Pulmonary artery endothelial cell (primary cell): ENCODE measurements at places on chromosomes 3 and 15. TPM values are rescaled to one million over a fixed set of nuclear protein-coding genes. Genes with fewer than 3 reads are reported as not detected.

LIPC gene
- 0.04 and 0.13 TPM in 2 replicates for total RNA-seq

ACAN gene
- total RNA-seq = under 0.01 TPM in 1 of 2 replicates, not detected in the other

FILIP1L gene
- 21.6 and 35.6 TPM in 2 replicates for total RNA-seq

CCDC33 gene
- not detected in 2 replicates for total RNA-seq

CCR5 gene
- total RNA-seq = not detected in 2 replicates

SOX14 gene
- total RNA-seq = not detected in 2 replicates

C3orf49 gene
- not detected in 2 replicates for total RNA-seq

IDH3A gene
- 33.9 and 81.9 TPM in 2 replicates for total RNA-seq

RPUSD3 gene
- 27.8 and 35.6 TPM in 2 replicates for total RNA-seq

ZMAT3 gene
- total RNA-seq = 29.4 and 35.0 TPM in 2 replicates

DENND6A gene
- 17.5 and 23.6 TPM in 2 replicates for total RNA-seq

CILP gene
- not detected in 2 replicates for total RNA-seq

STARD5 gene
- total RNA-seq = 0.20 and 0.71 TPM in 2 replicates

SLC15A2 gene
- total RNA-seq = 0.07 and 0.28 TPM in 2 replicates

FAH gene
- 22.2 and 27.6 TPM in 2 replicates for total RNA-seq

TERC gene
- total RNA-seq = 70.7 and 108 TPM in 2 replicates

FBXO22 gene
- 86.5 and 125 TPM in 2 replicates for total RNA-seq
